ENCODE measurements at places on chromosomes 4 and X.

GRCh38 chrX:140672840-140673731, 36.5 kb upstream of the LINC00632 start:
- DNase-seq: no peak

DNA sequence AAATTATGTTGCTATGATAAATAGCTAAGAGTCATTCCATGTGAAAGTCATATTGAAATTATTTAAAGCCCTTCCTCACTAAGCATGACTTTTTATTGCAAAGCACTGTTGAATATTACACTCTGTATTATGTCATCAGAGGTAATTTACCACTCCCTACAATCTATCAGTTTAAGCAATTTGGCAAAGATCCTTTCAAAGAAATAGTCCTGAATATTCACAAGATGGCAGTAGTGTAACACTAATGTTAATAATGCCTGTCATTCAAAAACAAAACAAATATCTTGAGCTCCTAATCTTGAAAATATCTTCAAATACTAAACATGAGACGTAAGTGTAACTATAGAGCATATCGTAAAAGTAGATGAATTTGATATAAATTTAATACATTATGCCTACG, 208.6 kb upstream of the TECRL start:
- DNase-seq: no peak

DNA sequence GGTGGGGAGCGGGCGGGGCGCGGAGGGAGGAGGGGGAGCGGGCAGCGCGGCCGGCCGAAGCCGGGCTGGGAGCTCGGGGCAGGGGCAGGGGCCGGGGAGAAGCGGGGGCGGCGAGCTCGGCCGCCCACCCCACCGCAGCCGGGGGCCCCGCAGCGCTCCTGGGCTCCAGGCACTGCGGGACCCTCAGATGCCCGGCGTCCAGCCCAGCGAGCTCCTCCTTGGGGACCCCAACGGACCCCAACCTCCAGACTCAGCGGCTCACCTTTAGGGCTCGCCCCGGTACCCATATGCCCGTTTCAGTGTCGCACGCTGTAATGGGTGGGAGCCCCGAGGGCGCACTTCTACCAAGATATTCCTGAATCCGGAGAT, 357 bp upstream of the ADGRG2 start:
- no peak for DNase-seq

GRCh38 chr4:121212806-121213205, 48.7 kb upstream of the TNIP3 start:
- DNase-seq: no peak

DNA sequence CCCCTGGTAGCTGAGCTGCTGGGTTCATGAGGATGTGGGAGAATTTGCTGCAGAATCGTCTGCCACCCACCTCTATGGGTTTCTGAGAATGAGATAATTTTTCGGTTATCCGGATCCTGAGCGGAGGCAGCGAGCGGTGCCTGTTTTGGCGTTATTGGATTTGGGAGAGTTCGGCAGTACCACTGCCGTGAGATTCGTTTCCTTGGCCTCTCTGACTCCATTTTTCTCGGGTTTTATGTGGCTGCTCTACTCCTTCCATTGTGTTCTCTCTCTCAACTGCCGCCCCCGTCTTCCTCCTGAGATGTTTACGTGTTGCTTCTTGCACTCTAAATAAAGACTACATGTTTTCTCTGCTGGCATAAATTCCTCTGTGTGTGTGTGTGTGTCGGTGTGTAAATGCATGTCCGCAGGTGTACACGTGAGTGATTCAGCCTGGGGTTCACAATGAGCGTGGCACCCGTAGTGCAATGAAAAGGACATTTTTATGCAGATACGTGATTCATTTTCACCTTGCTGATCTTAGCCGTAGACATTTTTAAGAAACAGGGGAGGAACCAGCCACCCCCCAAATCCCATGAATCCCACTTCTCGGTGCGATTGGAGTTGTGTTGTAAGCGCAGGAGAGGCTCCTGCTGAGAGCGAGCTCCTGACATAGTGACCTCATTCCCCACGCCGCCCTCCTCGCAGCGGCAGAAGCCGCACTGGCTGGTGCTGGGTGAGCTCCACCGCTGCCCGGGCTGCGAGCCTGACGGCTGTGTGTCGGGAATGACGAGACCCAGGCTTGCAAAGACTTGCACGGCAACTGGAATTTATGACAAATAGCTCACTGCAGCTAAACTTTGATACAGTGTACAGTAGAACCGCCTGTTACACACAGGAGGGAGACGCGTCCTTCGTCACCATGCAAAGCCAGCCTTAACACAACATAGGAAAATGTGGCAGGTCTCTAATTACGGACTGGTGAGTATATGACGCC, 82.2 kb downstream of the STOX2 start:
- peak; percentile 44 for DNase-seq

- DNase-seq: no peak
Observed at GRCh38 chrX:23699636-23700194, 32.4 kb downstream of the PRDX4 start.

GRCh38 chr4:2947926-2948325, 15.3 kb downstream of the NOP14 start:
- no peak for DNase-seq

DNA sequence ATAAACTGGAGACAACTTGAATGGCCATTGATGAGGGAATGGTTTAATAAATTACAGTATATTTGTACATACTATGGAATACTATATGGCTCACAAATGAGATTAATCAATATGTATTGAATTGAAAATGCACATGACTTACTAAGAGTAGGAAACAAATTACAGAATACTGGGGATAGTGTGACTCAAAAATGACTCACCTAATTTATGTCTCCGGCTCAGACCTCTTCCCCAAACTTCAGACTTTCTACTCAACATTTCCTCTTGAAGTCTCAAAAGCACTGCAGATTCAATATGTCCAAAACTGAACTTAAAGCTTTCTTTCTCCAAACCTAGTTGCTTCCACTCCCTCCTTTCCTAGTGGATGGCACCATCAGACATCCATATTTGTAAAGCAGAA, 28.8 kb upstream of the GRIA3 start:
- no peak for DNase-seq

DNA sequence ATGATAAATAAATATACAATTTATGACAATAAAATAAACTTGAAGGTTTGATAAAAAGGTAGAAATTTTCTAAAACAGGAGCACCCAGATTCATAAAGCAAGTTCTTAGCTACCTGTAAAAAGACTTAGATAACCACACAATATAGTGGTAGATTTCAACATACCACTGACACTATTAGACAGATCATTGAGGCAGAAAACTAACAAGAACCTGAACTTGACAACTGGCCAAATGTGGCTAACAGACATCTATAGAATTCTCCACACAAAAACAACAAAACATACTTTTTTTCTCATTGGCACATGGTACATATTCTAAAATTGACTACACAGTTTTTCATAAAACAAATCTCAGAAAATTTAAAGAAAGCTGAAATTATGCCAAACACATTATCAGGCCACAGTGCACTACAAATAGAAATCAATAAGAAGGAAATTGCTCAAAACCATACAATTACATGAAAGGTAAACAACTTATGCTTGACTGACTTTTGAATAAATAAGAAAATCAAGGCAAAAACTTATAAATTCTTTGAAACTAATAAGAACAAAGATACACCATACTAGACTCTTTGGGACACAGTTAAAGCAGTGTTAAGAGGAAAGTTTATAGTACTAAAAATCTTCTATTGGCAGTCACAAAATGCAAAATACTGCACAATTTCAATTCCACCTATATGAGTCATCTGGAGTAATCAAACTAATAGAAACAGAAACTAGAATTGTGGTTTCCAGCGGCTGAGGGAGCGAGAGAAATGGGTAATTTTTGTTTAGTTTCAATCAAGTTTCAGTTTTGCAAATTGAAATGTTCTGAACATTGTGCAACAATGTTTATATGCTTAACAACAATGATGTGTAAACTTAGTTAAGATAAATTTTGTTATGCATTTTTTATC, 925.6 kb downstream of the SH3BGRL start:
- DNase-seq: no peak
